ENCODE measurements at places on chromosomes 3 and 15.

DNA sequence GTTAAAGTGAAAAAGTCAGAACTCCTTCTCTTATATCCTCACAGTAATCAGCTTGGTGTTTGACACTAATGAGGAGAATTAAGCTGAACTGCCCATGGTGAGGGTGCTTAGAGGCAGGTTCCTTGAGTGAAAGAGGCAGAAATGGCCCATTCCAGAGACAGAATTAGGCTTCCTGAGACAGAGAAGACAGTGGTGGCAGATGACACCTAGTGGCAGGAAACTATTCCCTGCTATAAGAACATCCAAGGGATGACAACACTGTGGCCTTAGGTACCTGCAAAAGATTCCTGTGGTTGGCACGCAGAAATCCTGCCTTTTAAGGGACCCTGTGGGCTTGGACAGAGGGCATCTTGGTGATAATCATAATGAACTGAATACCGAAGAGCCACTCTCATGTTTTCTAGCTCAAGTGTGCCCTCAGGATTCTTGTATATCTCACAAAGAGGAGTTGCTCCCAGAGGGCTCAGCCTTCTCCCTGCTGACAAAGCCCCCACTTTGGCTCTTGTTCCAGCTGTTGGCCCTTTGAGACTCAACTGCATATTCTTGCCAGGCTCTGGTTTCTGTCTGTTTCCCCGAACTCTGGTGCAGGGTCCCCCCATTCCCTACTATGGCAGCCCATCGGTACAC, 56.0 kb downstream of the KBTBD12 start:
- peak; percentile 35 for DNase-seq

DNA sequence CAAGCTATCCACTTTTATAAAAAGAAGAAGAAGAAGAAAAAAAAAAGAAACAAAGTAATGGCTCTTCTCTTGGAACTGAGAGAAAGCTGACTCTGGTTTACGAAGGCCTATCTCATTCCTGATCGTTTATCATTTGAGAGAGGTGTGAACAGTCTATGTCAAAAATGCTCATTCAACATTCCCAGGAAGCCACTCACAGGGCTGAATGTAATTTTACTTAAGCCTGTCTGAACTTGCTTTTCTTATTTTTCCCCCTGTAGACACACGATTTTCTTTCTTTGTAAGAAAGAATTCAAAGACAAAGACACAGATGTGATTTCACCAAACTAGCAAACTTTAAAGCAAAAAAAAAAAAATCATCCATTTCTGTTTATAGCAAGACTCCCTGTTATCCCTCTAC, 805.8 kb downstream of the FHIT start:
- DNase-seq, result no peak

DNA sequence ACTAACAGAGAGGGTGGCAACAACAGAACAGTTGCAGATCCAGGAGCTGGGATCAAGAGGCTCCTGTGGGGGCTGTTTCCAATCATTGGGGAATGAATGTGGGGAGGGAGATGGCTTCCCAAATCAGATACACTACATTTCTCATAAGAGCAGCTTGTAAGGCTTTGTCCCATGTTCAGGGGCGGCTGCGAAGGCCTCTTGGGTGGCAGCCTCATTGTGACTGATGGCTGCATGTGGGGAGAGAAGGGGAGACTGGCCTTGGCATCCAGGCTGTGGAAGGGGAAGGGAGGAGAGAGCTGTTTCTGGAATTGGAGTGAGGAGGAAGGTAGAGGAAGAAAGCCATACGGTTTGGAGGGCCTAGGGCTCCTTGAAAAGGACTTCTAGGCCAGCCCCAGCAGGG, 326.6 kb upstream of the RGMA start:
- no peak for DNase-seq

GRCh38 chr3:78507196-78507984, 1260.4 kb downstream of the ROBO1 start:
- no peak for DNase-seq

DNA sequence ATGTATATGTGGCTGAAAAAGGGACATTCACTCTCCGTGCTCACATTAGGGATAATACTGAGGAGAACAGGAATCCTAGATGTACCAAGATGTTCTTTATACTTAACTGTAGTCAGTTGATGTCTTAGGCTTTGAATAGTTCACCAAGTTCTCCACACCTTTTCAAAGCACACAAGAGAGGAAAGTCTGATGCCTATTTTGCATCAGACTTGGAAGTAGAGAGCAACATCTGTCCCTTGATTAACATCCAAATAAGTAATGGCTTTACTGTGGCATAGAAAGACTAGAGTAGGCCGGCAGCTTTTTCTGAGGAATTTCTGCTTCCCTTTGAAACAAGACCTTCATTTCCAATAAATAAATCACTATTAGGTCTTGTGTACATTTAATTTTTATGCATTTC, 34.0 kb downstream of the PIGB start:
- no peak for DNase-seq

GRCh38 chr15:48963524-48964113, at the start of gene SHC4:
Gene SHC4, minus strand, starts transcription at chr15:48963919. Its CDS starts 904 bp downstream, at chr15:48963015.
- DNase-seq, result peak; percentile 50

DNA sequence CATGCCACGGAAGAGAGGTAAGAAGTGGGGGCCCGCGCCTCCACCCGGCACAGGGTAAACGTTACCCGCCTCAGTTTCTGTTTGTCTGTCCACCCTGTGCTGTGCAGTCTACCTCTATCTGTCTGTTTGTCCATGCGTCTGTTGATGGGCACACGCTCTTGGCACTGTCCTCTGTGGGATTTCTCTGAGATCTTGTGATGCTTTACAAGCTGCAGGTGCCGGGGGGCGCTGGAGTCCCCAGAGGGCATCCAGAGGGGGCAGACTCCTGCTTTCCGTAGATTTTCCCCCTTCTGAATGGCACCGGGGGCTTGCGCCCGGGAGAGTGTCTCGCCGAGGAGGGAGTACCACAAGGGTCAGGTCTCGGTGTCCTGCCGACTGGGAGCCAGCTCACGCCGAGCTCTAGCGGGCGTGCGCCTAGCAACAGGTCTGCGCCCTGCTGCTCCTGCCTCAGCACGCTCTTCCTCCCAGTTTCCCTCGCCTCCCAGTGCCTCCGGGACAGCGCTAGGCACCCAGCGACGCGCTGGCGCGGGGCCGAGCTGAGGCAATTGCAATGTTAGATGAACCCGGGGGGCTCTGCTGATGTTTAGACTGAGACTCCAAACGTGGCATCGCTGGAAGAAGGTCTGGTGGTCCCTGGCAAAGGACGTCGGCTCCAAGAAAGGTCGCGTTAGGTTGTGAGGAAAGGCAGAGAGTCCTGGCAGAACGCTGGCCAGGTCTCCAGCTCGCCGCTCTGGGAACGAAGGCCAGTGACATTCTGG, 667 bp downstream of the CEMIP start:
- DNase-seq, result no peak

GRCh38 chr3:189502676-189503257, 128.4 kb upstream of the TP63 start:
- no peak for DNase-seq

DNA sequence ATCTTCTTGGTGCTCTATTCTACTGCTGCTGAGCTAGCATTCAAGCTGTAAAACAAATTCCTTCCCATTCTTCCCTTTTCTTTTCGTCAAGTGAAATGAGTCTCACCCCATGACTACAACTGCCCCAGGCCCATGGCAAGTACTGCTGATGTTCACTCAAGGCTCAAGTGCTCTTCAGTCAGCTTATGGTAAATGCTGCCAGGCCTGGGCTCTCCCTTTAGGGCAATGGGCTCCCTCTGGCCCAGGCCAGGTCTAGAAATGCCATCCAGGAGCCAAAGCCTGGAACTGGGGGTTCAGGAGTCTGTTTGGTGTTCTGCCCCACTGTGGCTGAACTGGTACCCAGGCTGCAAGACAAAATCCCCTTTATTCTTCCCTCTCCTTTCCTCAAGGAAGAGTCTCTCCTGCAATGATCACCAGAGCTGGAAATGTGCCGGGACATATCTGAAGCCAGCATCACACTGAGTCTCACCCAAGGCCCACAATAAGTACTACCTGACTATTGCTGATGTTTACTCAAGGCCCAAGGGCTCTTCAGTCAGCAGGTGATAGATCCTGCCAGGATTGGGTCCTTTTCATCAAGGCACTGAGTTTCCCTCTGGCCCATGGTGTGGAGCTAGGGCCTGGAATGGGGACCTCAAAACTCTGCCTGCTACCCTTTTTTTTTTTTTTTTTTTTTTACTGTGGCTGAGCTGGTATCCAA, 205.0 kb upstream of the STAC start:
- DNase-seq, result no peak
